HL-60 (cell line): ENCODE measurements at places on chromosomes 1 and 21.

GRCh38 chr1:27626031-27626935, 8.7 kb downstream of the FGR start:
- DNase-seq = peak; percentile 96

DNA sequence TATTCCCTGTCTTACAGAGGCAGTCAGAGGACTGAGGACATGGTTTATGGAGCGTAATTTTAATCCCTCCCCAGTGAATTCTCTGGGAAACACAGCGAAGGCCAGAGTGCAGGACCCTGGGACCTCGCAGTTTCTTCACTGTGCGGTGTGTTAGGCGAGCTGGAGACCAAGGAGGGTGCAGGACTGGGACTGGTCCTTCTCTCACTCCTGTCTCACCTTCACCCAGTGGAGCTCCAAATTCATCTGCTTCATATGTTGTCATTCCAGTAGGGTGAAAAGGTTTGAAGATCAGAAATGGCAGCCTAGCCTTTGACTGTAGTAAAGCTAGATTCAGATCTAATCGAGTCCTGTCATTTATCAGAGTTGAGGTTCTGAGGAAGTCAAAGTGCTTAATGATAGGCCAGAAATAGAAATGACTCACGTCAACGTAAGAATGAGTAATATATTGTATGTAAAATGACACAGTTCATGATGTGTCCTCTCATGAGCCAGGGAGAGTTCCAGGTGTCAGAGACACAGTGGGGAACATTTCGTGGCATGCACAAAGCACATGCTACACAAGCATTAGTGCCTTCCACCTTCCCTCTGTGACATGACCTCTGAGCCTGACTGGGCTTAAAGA, 647.5 kb downstream of the SMYD3 start:
- DNase-seq = no peak

- DNase-seq = no peak
These were observed 376.3 kb downstream of the AMY1C start for GRCh38 chr1:104125970-104126369.

DNA sequence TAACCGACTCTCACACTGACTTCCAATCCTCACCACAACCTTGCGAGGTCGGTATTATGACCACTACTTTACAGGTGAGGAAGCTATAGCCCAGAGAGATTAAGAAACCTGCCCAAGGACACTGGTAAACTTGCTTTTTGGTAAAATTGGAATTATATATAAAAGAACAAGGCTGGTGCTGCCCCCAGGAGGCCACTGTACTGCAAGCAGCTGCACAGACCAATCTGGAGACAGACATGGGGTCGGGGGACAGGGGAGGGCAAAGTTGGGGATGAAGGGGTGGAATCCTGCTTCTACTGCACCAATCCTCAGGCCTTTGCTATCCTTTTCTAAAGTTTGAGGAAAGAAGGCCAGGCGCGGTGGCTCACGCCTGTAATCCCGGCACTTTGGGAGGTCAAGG, 280.8 kb downstream of the SPATA17 start:
- DNase-seq = no peak

GRCh38 chr1:241229216-241229615, 127.8 kb downstream of the RGS7 start:
- DNase-seq = no peak

- no peak for DNase-seq
These were observed 10.4 kb downstream of the SSU72 start for GRCh38 chr1:1564268-1564667.
